ENCODE measurements at places on chromosomes 3 and 15. TPM values are rescaled to one million over a fixed set of nuclear protein-coding genes. Genes with fewer than 3 reads are reported as not detected.

Gene PAQR9
- total RNA-seq: 0.16 TPM

Gene FEZF2
- not detected for total RNA-seq

Gene SLC24A5
- not detected for total RNA-seq

Gene P2RY12
- 0.09 TPM for total RNA-seq

Gene PPP1R14D
- total RNA-seq: not detected

Gene EPHA3
- 0.16 TPM for total RNA-seq

Gene CAMKV
- total RNA-seq: not detected

Gene MGLL
- total RNA-seq: 13.6 TPM

Gene CILP
- 0.79 TPM for total RNA-seq

Gene PPP2R3A
- 9.6 TPM for total RNA-seq

Gene TMEM40
- not detected for total RNA-seq

Gene MEF2A
- 22.5 TPM for total RNA-seq

Gene TGM5
- total RNA-seq: not detected

Gene KLHDC8B
- total RNA-seq: 67.5 TPM

Gene FANCD2OS
- not detected for total RNA-seq

Gene PLA2G4D
- not detected for total RNA-seq
